ENCODE measurements at places on chromosomes 3 and 15.

DNA sequence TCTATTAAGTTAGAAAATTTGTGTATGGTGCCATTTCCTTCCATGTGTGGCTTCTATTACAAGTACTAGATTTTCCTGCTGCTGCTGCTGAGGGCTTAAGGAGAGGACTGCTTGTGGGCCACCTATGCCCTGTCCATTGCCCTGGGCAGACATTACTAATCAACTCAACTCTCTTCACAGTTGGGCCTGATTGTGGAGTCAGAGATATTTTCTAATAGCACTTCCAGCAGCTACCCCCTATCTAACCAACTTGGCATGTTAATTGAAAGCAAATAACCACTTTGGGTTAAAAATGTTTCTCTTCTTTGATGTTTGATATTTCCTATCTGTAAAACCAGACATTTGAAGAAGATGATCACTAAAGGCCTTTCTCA is 242.0 kb downstream of the EDEM1 start:
- DNase-seq, result no peak

- no peak for DNase-seq
Observed at GRCh38 chr15:75727031-75727531, 14.4 kb upstream of the CSPG4 start.

GRCh38 chr15:82805994-82806406 is at the start of gene FSD2:
FSD2 (minus strand) TSS chr15:82806069; CDS start chr15:82787390, 18,679 bp downstream.
- DNase-seq, result no peak

DNA sequence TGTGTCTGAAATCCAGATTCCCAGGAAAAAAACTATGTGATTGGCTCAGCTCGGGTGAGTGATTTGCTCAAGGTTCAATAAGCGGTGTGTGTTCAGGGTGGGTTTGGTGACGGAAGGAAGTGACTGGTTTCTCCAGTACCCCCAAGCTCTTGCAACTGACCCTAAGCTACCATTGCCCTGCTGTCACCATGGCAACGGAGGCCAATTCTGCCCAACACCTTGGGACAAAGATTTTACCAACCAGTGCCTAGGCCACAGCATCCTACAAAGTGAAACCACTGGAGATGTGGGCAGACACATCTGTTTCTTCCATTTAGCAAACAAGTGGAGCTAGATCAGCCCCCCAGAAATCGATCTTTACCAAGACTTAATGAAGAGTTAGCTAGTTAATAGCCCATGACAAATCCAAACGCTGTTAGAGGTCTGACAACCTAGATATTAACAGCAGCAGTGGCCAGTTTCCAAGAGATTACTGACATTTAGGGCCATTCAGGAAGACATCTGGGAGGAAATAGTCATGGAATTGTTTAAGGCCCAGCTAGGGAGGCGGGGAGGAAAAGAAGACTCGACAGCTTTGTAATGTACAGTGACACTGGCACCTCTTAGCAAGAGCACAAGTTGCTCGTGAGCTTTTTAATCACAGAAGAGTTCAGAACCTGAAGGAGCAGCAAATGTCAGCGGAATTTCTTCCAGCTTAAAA is 195.9 kb downstream of the SLCO3A1 start:
- DNase-seq, result no peak

DNA sequence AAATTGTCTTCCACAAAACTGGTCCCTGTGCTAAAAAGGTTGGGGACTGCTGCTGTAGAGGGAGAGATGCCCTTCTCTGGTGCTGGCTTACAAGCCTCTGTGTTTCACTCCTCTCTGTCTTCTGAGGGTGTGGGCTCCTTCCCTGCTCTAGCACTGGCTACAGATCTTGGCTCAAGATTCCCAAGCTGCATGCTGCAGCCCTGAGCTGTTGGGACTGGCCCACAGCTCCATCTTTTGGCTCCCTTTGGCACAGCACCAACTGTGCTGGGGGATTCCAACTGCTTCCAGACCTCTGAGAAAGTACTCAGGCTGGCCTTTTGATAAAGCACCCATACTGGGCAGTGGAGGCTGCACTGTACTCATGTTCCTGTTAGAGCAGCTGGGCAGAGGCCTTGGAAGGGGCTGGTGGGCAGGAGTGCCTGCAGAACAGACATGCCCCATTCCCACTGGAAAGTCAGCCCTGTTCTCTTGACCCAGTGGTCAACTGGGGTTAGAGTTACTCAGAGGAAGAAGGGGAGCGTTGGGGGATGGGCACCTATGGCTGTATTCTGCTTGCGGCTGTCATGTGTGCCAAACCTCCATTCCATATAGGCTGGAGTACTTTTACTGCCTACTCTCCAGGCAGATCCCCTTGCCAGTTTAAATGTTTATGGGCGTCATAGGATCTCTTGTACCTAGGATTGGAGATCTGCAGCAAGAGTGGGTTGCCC is 55.7 kb downstream of the GALK2 start:
- DNase-seq, result no peak

DNA sequence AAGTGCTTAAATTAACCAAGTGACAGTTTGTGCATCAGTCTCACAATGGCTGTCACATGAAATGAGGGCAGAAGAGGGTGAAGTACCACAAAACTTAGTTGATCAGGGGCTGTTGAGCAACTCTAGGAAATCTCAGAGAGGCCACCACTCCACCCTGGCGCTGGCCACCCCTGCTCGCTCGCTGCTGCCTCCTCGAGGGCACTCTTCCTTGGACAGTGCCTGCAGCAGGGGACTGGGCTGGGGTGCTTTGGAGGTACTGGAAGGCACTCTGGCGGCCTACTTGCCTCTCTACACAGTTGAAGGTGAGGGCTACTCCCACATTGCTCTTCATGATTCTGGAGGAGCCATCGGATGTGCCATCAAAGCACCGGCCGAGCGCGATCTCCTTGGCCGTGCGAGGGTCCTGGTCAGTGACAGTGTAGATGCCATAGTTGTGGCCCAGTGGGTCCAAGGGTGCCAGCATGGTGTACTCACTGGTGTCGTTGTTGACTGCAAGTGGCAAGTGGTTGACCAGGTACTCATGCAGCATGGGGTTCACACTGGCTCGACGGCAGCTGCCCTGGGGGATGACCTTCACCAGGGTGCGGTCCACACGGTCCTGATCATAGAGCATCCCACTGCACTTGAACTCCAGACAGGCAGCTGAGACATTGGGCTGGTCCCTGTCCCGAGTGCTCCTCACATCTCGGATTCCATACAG is 11.6 kb upstream of the CLPX start:
- DNase-seq, result no peak

Data from stimulated activated CD8-positive, alpha-beta memory T cell treated with anti-CD3 and anti-CD28 coated beads, Interleukin-7, amount 100 ng/mL, for 1 hour (primary cell).